HFFc6 (cell line): ENCODE measurements at places on chromosomes 1 and 21. TPM values are rescaled to one million over a fixed set of nuclear protein-coding genes. Genes with fewer than 3 reads are reported as not detected.
A peak's percentile ranks its signal among the peaks of the same experiment; 100 is the strongest.

KRTAP7-1 gene
- total RNA-seq = not detected in 3 replicates

TAL1 gene
- total RNA-seq = not detected in 3 replicates

MATN1 gene
- total RNA-seq = 0.06 TPM in 1 of 2 replicates, not detected in the other

FAM131C gene
- 0.26 to 0.84 TPM (median 0.44 TPM) in 3 replicates for total RNA-seq

KCNA2 gene
- not detected in 3 replicates for total RNA-seq

MIA3 gene
- total RNA-seq = 55.8 to 68.3 TPM (median 57.5 TPM) in 3 replicates

DENND2C gene
- 1.5 TPM in 3 replicates for total RNA-seq

SLFNL1 gene
- total RNA-seq = 0.13 TPM in 1 of 3 replicates, not detected in the others

ERI3 gene
- 56.7 to 61.7 TPM (median 59.8 TPM) in 3 replicates for total RNA-seq

DNA sequence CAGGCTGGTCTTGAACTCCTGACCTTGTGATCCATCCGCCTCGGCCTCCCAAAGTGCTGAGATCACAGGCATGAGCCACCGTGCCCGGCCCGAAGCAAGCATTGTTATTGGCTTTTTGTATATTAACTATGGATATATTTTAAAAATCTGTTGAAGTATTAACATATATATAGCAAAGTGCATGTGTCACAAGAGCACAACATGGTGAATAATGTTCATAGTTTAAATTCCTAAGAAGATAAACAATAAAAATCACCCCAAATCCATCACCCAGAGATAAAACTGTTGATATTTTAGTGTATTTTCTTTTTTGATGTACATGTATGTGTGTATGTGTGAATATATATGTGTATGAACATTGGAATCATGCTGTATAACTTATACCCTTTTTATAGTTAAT lies 9.1 kb upstream of the FOXE3 start:
- H3K27ac ChIP-seq = no peak overlapping the region
- no peak for DNase-seq
- peaks cover 71% of the 10 kb centered on the region for H3K4me1 ChIP-seq
- H3K4me3 ChIP-seq = no peak overlapping the region
- no peaks in the 10 kb centered on the region for H3K36me3 ChIP-seq

DNA sequence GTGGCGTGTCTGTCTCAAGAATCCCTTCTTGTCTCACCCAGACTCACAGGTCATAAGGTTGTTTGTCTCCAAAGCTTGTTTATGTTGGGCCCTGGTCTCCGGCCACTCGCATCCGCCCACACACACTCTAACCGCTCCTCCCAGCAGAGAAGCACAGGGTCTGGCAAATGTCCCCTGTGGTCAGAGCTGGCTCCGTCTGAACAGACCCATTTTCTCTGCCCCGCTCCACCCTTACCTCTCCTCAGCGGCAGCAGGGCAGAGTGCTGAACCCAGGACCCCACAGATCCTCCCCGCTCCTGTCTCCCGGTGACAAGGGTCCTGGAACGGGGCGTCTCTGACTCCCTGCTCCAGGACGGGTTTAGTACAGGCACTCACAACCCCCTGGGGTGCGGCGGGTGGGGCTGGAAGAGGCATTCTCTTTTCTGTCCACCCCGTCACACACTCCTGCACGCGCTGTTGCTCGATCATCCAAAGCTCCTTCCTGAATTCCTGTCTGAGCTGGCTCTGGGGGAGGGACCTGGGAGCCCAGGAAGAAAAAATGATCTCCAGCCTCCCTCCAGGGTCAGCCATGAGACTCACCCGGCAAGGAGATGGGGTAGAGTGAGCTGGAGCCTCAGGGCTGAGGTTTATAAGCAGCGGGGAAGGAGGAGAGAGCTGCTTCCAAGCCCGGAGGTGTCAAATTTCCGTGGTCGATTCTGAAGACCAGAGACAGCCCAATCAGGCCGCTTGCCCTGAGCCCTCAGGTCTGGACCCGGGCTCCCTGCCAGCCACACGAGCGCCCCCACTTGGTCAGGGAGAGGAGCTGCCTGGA lies at the start of gene S100A13:
TSS of gene S100A13 (minus strand) at position 602 of the 811 bp plus-strand sequence. CDS start 1,033 bp downstream, outside the sequence.
- H3K4me1 ChIP-seq = peaks cover 67% of the 10 kb centered on the region
- H3K27ac ChIP-seq = peak within 1 kb of the TSS; percentile 100
- peak; percentile 97 for DNase-seq
- peaks cover 38% of the 10 kb centered on the region for H3K36me3 ChIP-seq

- H3K27me3 ChIP-seq = no peaks in the 10 kb centered on the region; the same call in none of the 2 replicates
- no peak overlapping the region for H3K27ac ChIP-seq
- no peak overlapping the region for H3K4me3 ChIP-seq
- no peaks in the 10 kb centered on the region for H3K36me3 ChIP-seq
- peak; percentile 63 for DNase-seq
- H3K4me1 ChIP-seq = no peaks in the 10 kb centered on the region
Measured at GRCh38 chr1:199551967-199552565, 475.4 kb upstream of the NR5A2 start.

- no peak overlapping the region for H3K27ac ChIP-seq
- no peak overlapping the region for H3K4me3 ChIP-seq
- no peak for DNase-seq
- peaks cover 2% of the 10 kb centered on the region for H3K27me3 ChIP-seq
- H3K4me1 ChIP-seq = peaks cover 18% of the 10 kb centered on the region
- no peaks in the 10 kb centered on the region for H3K36me3 ChIP-seq
Measured at GRCh38 chr21:35412231-35412630, 363.1 kb upstream of the RUNX1 start.

DNA sequence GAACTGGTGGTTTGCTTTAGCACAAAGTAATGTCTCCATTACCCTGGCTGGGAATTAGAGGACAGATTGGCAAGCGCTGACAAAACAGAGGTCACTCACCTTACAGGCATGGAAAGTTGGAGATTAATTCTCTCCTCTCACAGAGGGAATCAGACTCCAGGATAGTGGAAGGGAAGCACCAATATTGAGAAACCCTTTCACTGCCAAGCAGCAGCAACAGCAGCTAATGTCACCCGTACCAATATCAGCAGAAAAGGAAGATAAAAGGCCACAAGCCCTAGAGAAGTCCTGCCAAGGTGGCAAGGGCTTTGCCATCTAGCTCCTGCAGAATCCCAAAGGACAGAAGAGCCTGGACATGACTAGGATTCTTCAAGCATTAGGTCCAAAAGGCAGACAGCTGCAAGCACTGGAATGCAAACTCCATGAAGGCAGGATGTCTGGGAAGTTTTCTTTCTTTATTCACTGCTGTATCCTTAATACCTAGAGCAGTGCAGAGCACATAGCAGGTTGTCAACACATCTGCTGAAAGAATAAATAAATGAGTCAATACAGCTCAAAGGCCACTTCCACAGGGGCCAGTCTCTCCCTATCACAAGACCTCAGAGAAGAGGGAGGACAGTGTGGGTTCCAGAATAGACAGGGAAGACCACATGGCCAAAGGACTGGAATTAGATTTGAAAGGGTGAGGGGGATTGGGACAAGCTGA lies 57.2 kb downstream of the ERI3 start:
- no peak overlapping the region for H3K27ac ChIP-seq
- H3K36me3 ChIP-seq = peaks cover 11% of the 10 kb centered on the region
- no peaks in the 10 kb centered on the region for H3K27me3 ChIP-seq
- no peak for DNase-seq
- peaks cover 23% of the 10 kb centered on the region for H3K4me1 ChIP-seq

GRCh38 chr1:31568895-31569595 lies 7.3 kb upstream of the TINAGL1 start:
- H3K27ac ChIP-seq = peak overlapping the region; percentile 81; the same call in 1 of the 2 replicates
- no peaks in the 10 kb centered on the region; the same call in 1 of the 2 replicates for H3K27me3 ChIP-seq
- no peaks in the 10 kb centered on the region for H3K36me3 ChIP-seq
- H3K4me3 ChIP-seq = no peak overlapping the region
- peaks cover 74% of the 10 kb centered on the region for H3K4me1 ChIP-seq
- DNase-seq = no peak

- H3K4me1 ChIP-seq = peaks cover 41% of the 10 kb centered on the region
- no peak for DNase-seq
- H3K4me3 ChIP-seq = no peak overlapping the region
- H3K27me3 ChIP-seq = no peaks in the 10 kb centered on the region; the same call in 1 of the 2 replicates
- peaks cover 7% of the 10 kb centered on the region; the same call in 1 of the 2 replicates for H3K36me3 ChIP-seq
Measured at GRCh38 chr1:246454655-246455054, 52.4 kb downstream of the SMYD3 start.

- H3K4me1 ChIP-seq = peaks cover 10% of the 10 kb centered on the region
- no peak overlapping the region for H3K4me3 ChIP-seq
- H3K36me3 ChIP-seq = no peaks in the 10 kb centered on the region
- peaks cover 12% of the 10 kb centered on the region for H3K27me3 ChIP-seq
Measured at GRCh38 chr1:182301467-182302198, 90.0 kb downstream of the GLUL start.

DNA sequence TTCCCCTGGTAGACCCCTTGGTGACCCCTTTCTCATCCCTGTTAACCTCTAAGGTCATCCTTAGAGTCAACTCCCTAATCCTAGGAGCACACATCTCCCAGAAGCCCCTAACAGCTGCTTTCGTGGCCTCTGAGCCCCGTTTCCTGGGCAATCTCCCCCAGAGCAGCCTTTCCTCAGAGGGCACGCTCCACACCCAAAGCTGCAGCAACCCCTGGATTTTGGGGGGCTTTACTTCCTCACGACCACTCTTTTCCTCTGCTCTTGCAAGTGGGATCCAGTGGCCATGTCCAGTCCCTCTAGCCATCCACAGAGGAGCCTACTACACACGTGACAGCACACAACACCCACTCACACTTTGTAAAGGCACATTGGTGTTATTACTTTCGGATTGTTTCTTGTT lies 13.8 kb downstream of the ABCA4 start:
- no peak for DNase-seq
- peaks cover 28% of the 10 kb centered on the region for H3K27me3 ChIP-seq
- H3K27ac ChIP-seq = no peak overlapping the region
- no peak overlapping the region for H3K4me3 ChIP-seq
- peaks cover 25% of the 10 kb centered on the region for H3K4me1 ChIP-seq
- H3K36me3 ChIP-seq = no peaks in the 10 kb centered on the region

- H3K27me3 ChIP-seq = peaks cover 3% of the 10 kb centered on the region; the same call in 1 of the 2 replicates
- peaks cover 37% of the 10 kb centered on the region for H3K4me1 ChIP-seq
- no peak overlapping the region for H3K27ac ChIP-seq
- H3K36me3 ChIP-seq = peaks cover 24% of the 10 kb centered on the region
- no peak for DNase-seq
- no peak overlapping the region for H3K4me3 ChIP-seq
Measured at GRCh38 chr21:45464309-45464708, 59.3 kb downstream of the COL18A1 start.

DNA sequence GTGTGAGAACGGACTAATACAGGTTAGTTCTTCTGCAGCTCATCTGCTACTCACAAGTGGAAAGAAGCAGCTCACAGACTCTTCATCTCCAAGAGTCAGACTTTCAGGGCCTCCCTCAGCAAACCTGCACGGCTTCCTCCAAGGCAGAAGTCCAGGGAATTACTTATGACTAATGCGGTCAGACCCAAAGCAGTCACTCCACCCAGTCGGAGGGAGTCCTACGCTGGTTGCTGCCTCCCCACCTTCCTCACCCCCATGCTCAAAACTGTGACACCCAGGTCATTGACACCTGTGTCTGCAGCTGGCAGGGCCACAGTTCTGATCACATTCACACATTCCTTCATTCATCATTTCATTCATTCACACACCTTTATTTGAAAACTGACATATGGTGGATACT lies 38.4 kb upstream of the PRDM2 start:
- H3K27ac ChIP-seq = no peak overlapping the region
- no peak overlapping the region for H3K4me3 ChIP-seq
- H3K4me1 ChIP-seq = no peaks in the 10 kb centered on the region

- H3K27ac ChIP-seq = no peak overlapping the region
- H3K27me3 ChIP-seq = no peaks in the 10 kb centered on the region
- no peak for DNase-seq
- H3K4me1 ChIP-seq = peaks cover 30% of the 10 kb centered on the region
- no peaks in the 10 kb centered on the region; the same call in 1 of the 2 replicates for H3K36me3 ChIP-seq
Measured at GRCh38 chr1:94550396-94550795, 8.8 kb upstream of the F3 start.
